ENCODE measurements at places on chromosomes 12 and 14. TPM values are rescaled to one million over a fixed set of nuclear protein-coding genes. Genes with fewer than 3 reads are reported as not detected.

Gene FOS
- 2,036 TPM for total RNA-seq

Gene TAS2R14
- 1.9 TPM for total RNA-seq

Gene TSHR
- not detected for total RNA-seq

Gene AQP6
- under 0.01 TPM for total RNA-seq

Gene OVCH1
- not detected for total RNA-seq

Gene BICD1
- total RNA-seq = 18.3 TPM

Gene CIDEB
- total RNA-seq = 20.2 TPM

Gene HOTAIR
- total RNA-seq = not detected

Gene MAGOHB
- 2.7 TPM for total RNA-seq

Gene GLS2
- total RNA-seq = 0.81 TPM

Gene CMKLR1
- total RNA-seq = 0.27 TPM

Gene LRRC10
- total RNA-seq = not detected

Gene CLEC9A
- total RNA-seq = 8.3 TPM

Gene PARPBP
- 2.4 TPM for total RNA-seq

Gene TCL1B
- total RNA-seq = not detected

Gene ALDH1L2
- total RNA-seq = under 0.01 TPM

Gene ISM2
- total RNA-seq = 0.27 TPM

Gene TRIM9
- 3.2 TPM for total RNA-seq

Gene ALX1
- not detected for total RNA-seq

Gene HVCN1
- 8.6 TPM for total RNA-seq

Gene ACVRL1
- under 0.01 TPM for total RNA-seq

Gene NEUROD4
- total RNA-seq = not detected

Gene MAPKAPK5
- total RNA-seq = 25.9 TPM

Gene KCNA5
- total RNA-seq = under 0.01 TPM

Gene TBX5
- not detected for total RNA-seq

Gene ANG
- 2.7 TPM for total RNA-seq

Gene ACSM4
- total RNA-seq = not detected

Gene KCNK13
- total RNA-seq = not detected

Gene RNASE3
- 3.0 TPM for total RNA-seq

Gene C12orf50
- total RNA-seq = not detected

Gene PLCZ1
- not detected for total RNA-seq

All from hematopoietic multipotent progenitor cell (in vitro differentiated cells).